Type B pancreatic cell (in vitro differentiated cells): ENCODE measurements at places on chromosomes 7 and 10.

- DNase-seq, result no peak
Measured at GRCh38 chr7:148669927-148670326, 28.8 kb upstream of the CUL1 start.

DNA sequence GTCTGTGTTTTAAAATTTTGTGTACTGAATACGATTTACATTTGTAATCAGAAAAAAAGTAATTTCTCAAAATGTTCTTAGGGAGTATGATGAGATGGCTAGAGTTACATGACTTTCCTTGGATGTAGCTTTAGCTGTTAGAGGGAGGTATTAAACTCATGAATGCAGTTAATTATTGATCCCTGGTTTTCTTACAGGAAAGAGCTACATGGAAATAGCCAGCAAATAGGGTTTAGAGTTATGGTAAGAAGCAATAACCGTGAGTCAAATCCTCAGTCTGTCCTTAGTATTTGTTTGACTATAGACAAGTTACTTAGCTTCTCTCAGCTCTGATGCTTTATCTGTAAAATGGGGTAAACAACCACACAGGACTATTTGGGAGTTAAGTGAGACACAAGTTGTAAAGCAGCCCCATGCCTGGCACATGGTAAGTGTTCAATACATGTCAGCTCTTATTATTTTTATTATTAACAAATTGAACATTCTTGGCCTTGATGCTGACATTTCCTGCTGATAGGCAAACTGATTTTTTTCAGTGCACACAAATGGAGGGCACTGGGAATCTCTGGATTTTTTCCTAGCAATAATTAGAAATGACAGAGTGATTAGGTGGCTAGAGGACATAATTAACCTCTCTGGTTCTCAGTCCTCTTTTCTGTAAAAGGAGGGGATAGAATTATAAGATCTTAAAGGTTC lies 204.5 kb upstream of the PHYHIPL start:
- DNase-seq, result no peak

- DNase-seq, result no peak
Measured at GRCh38 chr10:69570050-69570816, 3.0 kb downstream of the NEUROG3 start.

DNA sequence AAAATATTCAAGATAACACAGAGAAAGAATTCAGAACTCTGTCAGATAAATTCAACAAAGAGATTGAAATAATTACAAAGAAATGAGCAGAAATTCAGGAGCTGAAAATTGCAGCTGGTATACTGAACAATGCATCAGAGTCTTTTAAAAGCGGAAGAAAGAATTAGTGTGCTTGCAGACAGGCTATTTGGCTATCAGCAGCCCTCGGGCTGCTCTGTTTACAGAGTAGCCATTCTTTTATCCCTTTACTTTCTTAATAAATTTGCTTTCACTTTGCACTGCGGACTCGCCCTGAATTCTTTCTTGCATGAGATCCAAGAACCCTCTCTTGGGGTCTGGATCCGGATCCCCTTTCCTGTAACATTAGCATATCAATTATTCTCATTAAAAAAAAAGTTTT lies 1040.0 kb downstream of the SORCS3 start:
- DNase-seq, result no peak
